ENCODE measurements at places on chromosomes 5 and 9.
A peak's percentile ranks its signal among the peaks of the same experiment; 100 is the strongest.

DNA sequence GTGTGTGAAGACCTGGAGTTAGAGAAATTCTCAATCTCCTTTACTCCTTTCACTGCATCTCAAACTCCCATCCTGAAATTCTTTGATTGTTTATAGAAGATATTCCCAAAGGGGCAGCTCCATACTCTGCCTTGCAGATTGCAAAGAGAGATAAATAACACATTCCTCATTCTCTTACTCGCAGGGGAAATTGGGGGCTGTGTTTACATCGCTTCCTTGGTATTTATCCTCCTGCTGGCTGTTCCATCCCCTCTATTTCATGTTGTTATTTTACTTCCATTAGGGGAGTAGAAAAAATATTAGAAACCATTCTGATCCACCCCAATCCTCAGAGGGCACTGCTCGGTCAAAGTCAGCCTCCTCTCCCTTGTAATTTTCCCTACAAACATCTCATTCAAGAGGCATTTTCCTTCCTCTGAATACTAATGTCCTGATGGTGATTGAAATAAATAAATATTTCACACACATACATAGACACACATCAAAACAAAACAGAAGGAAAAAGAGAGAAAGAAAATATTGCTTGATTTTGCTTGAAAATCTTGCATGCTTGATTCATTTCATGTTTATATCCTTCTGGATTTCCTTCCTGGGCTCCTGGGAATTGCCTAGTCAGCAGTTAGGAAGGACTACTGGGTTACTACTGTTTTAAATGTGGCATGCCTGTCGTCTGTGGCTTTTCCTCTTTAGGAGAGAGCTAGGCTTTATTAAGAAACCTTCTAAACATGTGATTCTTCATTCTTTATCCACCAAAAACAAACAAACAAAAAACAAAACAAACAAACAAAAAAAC lies 420.1 kb upstream of the PAPPA start:
- DNase-seq: no peak

- DNase-seq: no peak
These were observed 28.8 kb upstream of the TLE4 start for GRCh38 chr9:79542735-79543620.

- no peak for DNase-seq
These were observed 355.4 kb upstream of the PDE4D start for GRCh38 chr5:60248901-60249300.

DNA sequence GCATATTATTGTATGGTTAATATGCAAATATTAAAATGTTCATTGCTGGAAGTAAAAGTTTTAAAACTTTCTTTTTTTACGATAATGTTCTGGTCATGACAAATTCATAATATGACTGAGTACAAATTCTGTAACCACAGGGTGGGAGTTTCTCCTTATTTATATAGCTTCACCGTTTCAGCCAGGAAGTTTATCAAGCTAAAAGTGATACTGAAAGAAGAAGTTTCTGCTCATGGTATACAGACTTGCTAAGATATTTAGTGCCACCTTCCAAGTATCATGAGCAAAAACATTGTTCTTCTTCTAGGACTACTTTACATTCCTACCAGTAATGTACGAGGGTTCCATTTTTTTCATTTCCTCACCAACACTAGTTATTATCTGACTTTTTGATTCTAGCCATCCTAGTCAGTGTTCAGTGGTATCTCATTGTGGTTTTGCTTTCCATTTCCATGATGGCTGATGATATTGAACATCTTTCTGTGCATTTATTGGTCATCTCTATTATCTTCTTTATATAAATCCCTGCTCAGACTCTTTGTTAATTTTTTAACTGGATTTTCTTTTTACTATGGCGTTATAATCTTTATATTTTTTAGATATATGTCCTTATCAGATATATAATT lies 94.2 kb upstream of the PRRC1 start:
- no peak for DNase-seq

DNA sequence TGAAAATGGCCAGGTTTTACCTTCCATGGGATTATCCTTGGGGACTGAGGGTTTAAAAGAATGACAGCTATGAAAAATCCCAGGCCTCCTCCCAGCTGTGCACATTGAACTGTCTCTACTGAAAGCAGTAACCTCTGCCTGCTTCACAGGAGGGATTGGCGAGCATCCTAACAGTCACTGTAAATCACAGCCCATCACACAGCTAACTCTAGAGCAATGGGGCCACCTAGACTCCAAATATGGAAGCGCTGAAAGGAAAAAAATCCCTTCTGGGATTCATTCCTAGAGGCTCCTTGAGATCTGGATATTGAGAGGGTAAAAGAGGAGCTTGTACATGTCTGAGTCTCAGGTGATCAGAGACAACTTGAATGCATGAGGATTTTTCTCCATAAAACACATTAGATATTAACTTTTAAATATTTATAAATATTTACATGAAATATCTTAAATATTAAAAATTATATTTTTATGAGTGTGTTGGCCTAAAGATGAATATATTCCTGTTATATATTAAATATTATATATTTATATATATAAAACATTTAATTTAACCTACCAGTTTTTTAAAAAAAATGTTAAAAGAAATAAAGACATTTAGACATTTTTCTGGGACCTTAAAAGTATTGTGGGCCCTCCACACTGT lies 133.8 kb upstream of the SLC24A2 start:
- DNase-seq: no peak

- DNase-seq: peak; percentile 83
These were observed 8.1 kb downstream of the ARPC5L start for GRCh38 chr9:124869986-124870560.

DNA sequence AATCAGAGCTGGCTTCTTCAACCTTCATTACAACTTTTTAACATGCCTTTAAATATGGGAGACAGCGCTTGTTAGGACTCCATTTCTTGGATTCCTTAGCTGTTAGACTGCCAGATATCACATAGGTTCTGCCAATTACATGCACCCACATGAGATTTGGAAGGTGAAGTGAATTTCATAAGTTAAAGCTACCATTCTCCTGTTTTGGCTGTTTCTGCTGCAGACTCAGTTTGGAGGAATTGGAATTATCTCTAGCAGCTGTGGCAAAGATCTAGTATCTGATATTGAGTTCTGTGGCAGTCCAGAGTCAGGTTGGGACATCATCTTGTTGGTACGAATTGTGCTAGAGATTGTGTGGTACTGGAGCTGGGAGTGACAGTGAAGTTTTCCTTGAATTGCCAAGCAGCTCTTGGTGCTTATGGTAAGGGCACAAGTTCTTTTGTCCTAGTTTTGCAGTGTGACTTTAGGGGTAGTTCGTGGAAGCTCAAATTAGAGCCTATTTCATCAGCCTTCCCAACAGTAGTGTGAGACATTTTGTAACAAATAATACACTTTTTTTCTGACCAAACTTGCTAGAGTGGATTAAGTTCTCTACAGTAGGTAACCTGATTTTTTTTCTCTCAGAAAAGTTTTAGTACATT lies 9.1 kb upstream of the PJA2 start:
- no peak for DNase-seq

- no peak for DNase-seq
These were observed 119.8 kb downstream of the SIL1 start for GRCh38 chr5:139078345-139078744.

DNA sequence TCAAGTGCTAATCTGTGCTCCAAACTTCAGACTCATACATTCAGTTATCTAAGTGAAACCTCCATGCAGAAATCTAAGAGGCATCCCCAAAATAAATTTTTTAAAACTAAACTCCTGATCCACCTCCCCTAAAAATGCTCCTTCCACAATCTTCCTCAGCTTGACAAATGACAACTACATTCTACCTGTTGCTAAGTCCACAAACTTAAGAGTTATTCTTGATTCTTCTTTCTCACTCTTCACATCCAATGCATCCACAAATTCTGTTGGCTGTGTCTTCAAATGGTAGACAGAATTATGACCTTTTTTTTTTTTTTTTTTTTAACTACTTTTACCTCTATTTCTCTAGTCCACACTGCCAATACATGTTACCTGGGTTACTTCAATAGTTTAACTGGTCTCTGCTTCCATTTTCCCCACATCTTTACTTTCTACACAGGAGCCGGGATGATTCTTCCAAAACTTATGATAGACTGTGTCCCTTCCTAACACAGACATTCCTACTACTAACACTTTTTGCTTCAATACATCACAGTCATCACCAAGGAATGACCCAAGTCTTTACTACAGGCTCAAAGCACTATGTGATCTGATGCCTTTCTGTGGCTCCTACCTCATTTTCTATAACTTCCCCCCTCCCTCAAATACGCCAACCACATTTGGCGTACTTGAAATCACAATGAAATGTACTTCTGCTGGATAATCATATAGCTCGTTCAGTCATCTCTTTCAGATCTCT lies 143.6 kb downstream of the PDE4D start:
- DNase-seq: no peak

GRCh38 chr5:110956280-110956912 lies 115.1 kb upstream of the TSLP start:
- no peak for DNase-seq

DNA sequence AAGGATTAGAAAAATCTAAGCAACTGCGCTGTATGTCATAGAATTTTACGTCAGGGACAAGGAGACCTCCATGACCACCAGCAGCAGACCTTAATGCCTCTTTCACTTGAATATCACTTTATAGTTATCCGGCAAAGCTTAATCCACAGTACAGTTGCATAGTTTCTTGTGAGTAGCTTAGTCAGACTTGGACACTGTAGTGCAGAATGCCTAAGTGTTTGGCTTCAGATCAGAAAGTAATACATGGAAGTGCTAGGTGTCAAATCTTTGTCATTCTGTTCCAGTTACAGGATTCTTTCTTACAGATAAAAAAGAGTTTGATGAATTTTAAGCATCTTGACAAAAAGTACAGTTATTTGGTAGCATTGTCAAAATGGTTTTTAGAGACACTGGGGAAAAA lies 239.9 kb upstream of the PAPPA start:
- no peak for DNase-seq

- DNase-seq: no peak
These were observed 363.1 kb downstream of the PRELID2 start for GRCh38 chr5:145471831-145472612.

GRCh38 chr9:69380811-69381210 lies 55.8 kb downstream of the ENTREP1 start:
- DNase-seq: no peak

DNA sequence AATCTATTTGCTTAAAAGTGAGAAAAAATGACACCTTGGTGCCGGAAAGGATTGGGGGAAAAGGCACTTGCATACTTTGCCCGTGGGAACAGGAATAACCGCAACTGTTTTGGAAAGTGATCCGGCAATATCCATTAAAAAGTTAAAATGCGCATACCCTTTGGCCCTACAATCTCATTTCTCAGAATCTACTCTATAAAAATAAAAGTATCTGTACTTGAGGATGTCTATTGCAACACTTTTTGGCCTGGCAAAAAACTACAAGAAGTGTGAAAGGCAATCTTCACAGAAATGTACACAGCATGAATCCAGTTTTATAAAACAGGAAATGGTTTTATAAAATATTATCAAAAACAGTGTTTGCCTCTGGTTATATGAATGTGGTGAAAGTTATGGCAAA lies 58.3 kb upstream of the NFIL3 start:
- no peak for DNase-seq

- DNase-seq: no peak
These were observed 108.2 kb upstream of the NR3C1 start for GRCh38 chr5:143511736-143512135.

- DNase-seq: no peak
These were observed 1061.3 kb upstream of the DMAC1 start for GRCh38 chr9:8860925-8861324.

DNA sequence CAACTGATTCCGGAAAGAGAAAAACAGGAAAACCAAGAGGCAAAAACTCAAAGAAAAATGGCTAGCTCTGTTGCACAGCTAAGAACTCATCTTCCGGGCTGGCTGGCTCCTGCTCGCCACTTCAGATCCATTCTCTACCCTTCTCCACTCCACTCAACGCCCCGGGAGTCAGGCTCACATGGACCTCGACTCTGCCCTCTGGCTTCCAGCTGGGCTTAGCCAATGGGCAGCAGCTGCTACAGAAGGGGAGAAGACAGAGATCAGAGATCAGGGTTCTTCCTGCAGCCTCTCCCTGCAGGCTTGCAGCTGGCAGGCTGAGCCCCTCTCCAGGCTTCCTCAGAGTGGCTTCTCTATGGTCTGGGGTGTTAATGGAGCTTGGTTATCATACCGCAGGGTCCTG lies 187.5 kb downstream of the MED10 start:
- no peak for DNase-seq

DNA sequence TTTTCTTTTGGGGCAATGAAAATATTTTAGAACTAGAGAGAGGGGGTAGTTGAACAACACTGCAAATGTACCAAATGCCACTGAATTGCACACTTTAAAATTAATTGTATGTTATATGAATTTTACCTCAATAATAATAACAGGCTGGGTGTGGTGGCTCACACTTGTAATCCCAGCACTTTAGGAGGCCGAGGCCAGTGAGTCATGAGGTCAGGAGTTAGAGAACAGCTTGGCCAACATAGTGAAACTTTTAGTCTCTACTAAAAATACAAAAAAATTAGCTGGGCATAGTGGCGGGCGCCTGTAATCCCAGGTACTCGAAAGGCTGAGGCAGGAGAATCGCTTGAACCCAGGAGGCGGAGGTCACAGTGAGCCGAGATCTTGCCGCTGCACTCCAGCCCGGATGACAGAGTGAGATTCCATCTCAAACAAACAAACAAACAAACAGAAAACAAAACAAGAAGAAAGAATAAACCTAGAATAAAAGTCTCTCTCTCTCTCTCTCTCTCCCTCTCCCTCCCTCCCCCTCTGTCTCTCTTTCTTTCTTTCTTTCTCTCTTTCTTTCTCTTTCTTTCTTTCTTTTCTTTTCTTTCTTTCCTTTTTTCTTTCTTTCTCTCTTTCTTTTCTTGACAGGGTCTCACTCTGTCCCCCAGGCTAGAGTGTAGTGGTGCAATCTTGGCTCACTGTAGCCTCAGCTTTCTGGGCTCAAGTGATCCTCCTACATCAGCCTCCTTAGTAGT lies 91.1 kb downstream of the BASP1 start:
- DNase-seq: no peak

GRCh38 chr5:58043032-58043945 lies 416.6 kb downstream of the PLK2 start:
- no peak for DNase-seq

DNA sequence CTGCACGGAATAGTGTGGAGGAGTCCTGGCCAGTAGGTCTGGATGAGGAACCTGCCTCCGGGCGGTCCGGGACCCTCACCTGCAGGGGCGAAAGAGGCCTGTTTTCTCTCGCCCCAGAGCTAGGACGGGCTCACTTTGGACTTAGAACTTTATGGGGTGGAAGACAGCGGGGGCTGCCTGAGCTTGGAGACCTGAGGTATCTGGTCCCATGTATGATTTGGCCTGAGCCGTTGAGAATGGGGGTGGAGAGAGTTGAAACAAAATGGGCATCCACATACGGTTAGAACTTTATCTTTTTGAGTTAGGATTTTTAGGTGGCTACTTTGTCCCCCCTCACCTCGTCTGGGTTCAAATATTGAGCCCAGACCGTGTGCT lies 681 bp upstream of the ETF1 start:
- DNase-seq: no peak

DNA sequence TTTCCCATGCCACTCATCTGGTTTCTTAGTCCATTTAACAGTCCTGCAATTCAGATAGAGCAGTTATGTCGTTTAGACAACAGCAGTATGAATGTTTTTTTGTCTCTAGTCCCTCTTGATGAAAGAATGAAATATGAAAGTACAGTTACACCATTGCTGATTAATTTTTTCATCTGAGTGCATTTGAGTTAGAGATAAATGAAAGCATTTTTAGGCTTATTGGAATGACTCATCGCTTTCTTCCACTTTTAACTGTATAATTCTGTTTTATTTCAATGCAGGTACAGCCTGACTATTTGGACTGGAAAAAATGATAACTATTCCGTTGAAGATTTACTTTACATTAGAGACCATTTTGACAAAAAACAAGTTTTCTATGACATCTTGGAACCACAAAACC lies 28.7 kb downstream of the ANKRD34B start:
- DNase-seq: no peak

GRCh38 chr9:137273095-137273490 lies 4.4 kb upstream of the TOR4A start:
- DNase-seq: no peak

Measured in stimulated activated CD8-positive, alpha-beta memory T cell treated with anti-CD3 and anti-CD28 coated beads, Interleukin-15, amount 100 ng/mL, for 4 hours (primary cell).